ENCODE measurements at places on chromosomes 3 and 15. TPM values are rescaled to one million over a fixed set of nuclear protein-coding genes. Genes with fewer than 3 reads are reported as not detected.

The THRB gene
- 12.7 TPM for total RNA-seq

The NAALADL2 gene
- 15.7 TPM for total RNA-seq

The SEMA6D gene
- total RNA-seq, result 95.5 TPM

The ZNF385D gene
- 3.3 TPM for total RNA-seq

The TMEM115 gene
- 66.6 TPM for total RNA-seq

The UMPS gene
- 23.1 TPM for total RNA-seq

The CDHR4 gene
- not detected for total RNA-seq

The SLC2A2 gene
- total RNA-seq, result 2.5 TPM

The RFTN1 gene
- 42.5 TPM for total RNA-seq

The FAM107A gene
- total RNA-seq, result 21.7 TPM

The ADAMTS17 gene
- total RNA-seq, result 9.6 TPM

The PRKCI gene
- 50.3 TPM for total RNA-seq

The ASB14 gene
- not detected for total RNA-seq

The NMB gene
- not detected for total RNA-seq

DNA sequence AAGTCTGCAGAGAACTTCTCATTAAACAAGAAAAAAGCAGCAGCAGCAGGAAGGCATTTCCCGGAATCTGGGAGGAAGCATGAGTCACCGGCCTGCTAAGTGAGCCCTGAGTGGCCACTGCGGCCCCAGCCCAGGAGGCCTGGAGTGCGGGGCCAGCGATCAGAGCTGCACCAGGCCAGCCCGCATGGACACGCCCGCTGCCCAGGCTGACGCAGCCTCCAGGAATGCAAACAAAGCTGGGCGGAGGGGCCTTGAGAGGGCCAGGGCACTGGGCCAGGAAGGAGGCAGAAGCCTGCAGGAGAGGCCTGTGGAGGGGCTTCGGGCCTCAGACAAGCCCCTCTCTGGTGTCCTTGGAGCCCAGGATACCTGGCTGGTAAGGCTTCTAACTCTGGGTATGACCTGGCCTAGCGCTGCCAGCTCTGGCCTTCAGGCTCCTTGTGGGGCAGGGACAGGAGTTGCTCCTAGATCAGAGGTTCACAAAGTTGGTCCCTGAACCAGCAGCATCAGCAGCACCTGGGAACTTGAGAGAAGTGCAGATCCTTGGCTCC lies 101.2 kb downstream of the SMAD6 start:
- H3K4me1 ChIP-seq, result peaks cover 7% of the 10 kb centered on the region
- no peaks in the 10 kb centered on the region for H3K36me3 ChIP-seq
- DNase-seq, result peak; percentile 90

DNA sequence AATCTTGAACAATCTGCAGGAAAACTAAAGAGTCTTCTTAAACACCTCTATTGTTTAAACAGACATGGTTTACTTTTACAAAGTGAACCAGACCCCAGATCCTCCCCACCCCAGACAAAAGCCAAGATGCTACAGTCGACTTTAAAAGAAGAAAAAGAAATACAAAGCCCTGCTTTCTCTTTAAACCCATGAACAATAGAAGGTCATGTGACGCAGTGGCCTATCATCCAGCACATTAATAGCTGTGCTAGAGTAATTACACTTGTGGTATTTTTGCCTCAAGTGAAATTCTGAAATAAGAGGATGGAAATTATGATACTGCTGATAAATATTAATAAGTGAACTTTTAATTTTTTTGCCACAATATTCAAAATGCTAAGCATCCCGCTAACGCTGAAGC lies 613.4 kb downstream of the FOXP1 start:
- H3K27me3 ChIP-seq, result no peaks in the 10 kb centered on the region
- no peaks in the 10 kb centered on the region for H3K36me3 ChIP-seq
- DNase-seq, result no peak

DNA sequence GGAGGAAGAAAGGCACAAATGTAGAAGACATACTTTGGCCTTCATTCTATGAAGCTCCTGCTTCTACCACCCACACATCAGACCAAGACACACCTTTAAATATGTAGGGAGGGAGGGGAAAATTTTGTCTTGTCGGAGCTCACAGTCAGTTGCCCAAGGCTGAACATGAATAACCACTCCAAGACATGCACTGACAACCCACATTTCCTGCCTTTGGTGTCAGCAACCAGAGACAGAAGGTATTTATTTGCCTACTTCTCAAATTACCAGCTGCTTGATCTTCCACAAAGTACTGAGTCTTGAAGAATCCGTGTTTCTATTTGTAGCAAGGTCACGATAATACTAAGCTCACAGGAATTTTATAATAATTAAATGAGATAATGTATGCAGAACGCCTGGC lies 169.7 kb downstream of the KCNMB2 start:
- no peaks in the 10 kb centered on the region for H3K36me3 ChIP-seq
- no peaks in the 10 kb centered on the region for H3K4me1 ChIP-seq
- no peak for DNase-seq

- no peak overlapping the region for H3K27ac ChIP-seq
- no peaks in the 10 kb centered on the region for H3K4me1 ChIP-seq
- H3K27me3 ChIP-seq, result no peaks in the 10 kb centered on the region
- H3K36me3 ChIP-seq, result no peaks in the 10 kb centered on the region
- H3K4me3 ChIP-seq, result no peak overlapping the region
These were observed 111.4 kb downstream of the DLG1 start for GRCh38 chr3:197186887-197187588.

GRCh38 chr3:100063929-100064461 lies 50.3 kb downstream of the FILIP1L start:
- peak overlapping the region; percentile 64 for H3K27ac ChIP-seq
- no peaks in the 10 kb centered on the region for H3K27me3 ChIP-seq
- H3K4me3 ChIP-seq, result no peak overlapping the region
- no peaks in the 10 kb centered on the region for H3K36me3 ChIP-seq
- no peak for DNase-seq

DNA sequence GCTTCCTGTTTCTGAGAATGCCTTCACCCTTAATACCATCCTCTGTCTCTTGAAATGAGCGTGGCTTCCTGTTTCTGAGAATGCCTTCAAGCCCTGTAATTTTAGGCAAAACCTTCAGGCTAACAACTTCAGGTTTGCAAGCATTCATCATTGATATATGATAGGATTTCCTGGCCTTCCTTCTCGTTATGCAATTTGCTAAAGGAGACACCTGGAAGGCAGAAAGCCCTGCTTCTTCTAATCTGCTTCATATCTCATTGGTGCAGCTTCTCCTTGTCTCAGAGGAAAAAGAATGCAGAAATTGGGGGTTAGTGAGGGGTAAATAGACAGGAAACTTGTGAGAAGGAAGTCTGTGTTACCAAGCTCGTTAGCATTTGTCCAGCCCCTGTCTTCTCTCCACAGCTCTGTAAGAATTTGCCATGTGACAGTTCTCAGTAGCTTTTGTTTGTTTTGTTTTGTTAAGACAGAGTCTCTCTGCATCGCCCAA lies 7.3 kb downstream of the ARL6IP5 start:
- no peaks in the 10 kb centered on the region for H3K27me3 ChIP-seq
- peaks cover 6% of the 10 kb centered on the region for H3K36me3 ChIP-seq
- no peak for DNase-seq
- peak overlapping the region; percentile 23 for H3K4me3 ChIP-seq
- peaks cover 63% of the 10 kb centered on the region for H3K4me1 ChIP-seq

DNA sequence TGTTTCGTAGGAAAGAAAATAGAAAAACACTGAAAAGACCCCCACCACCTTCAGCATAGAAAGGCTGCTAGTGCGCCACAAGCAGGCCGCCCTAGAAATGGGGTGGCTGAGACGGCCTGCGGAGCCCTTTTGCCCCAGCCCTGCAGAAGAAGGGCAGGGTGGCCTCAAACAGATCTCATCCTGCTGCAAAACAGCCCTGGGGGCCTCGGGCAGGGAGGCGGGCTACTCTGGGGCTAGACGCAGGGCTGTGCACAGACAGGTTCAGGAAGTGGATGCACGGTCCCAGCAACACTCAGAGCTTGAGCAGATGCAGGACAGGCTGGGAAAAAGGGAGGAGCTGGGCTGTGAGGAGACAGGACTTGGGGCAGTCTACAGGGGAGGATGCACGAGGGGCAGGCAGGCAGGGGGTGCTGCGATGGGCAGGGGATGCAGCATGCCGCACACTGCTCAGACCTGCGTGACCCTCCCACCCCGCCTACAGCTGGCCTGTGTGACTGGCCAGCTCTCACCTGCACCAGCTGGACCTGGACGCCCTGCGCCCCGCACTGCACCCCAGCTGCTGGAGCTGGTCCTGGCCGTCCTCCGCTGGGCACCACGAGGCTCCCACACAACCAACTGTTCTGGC lies 34.3 kb downstream of the ZXDC start:
- DNase-seq, result no peak
- no peak overlapping the region for H3K27ac ChIP-seq
- H3K27me3 ChIP-seq, result no peaks in the 10 kb centered on the region
- H3K4me3 ChIP-seq, result no peak overlapping the region
- no peaks in the 10 kb centered on the region for H3K36me3 ChIP-seq
- no peaks in the 10 kb centered on the region for H3K4me1 ChIP-seq

GRCh38 chr3:16801223-16801622 lies 83.5 kb upstream of the PLCL2 start:
- no peaks in the 10 kb centered on the region for H3K27me3 ChIP-seq
- H3K4me1 ChIP-seq, result peaks cover 9% of the 10 kb centered on the region
- no peak overlapping the region for H3K4me3 ChIP-seq
- H3K27ac ChIP-seq, result no peak overlapping the region

DNA sequence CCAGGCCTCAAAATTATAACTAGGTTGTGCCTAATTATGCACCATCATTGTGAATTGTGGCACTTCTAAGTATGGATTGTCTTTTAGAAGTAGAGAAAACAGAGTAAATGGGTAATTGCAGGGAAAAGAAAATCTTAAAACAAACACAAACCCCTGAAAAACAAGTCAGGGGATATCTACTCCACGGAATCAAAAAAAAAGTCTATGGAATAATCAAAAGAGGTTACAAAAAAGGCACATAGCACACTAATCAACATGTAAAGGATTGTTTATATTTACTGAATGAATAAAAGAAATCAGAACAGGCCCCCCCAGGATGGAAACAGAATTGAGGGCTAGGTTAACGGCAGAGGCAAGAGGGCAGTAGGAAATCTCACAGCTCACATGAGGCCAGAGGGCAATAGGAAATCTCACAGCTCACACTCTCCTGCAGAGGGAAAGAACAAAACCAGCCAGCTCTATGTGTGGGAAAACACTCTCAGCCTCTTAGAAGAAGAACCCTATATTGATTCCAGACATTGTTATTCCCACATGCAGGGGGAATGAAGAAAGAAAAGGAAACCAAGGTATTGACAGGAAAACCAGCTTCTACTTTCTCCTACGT lies 72.7 kb upstream of the FNDC3B start:
- H3K36me3 ChIP-seq, result no peaks in the 10 kb centered on the region
- H3K4me3 ChIP-seq, result no peak overlapping the region
- no peaks in the 10 kb centered on the region for H3K27me3 ChIP-seq
- H3K4me1 ChIP-seq, result no peaks in the 10 kb centered on the region
- DNase-seq, result no peak

DNA sequence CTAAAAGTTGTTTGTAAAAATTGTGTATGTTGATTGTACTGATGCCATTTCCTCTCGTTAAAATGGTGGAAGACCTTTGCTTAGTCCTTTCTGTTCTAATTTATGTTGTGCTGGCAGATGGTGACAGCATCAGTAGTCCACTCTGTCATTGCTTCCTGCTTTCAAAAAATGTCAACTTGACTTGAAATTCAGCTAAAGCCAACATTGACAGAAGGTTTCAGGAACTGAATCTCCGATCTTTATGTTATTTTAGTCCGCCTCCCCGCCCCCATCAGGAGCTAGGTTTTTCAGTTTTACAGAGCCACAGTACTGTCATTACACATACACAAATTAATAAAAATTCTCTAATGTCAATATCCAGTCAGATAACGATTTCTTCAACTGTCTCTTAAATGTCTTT lies 1.5 kb downstream of the CEP63 start:
- H3K36me3 ChIP-seq, result no peaks in the 10 kb centered on the region
- no peaks in the 10 kb centered on the region for H3K27me3 ChIP-seq
- no peak overlapping the region for H3K4me3 ChIP-seq
- H3K4me1 ChIP-seq, result no peaks in the 10 kb centered on the region
- H3K27ac ChIP-seq, result peak overlapping the region; percentile 0

DNA sequence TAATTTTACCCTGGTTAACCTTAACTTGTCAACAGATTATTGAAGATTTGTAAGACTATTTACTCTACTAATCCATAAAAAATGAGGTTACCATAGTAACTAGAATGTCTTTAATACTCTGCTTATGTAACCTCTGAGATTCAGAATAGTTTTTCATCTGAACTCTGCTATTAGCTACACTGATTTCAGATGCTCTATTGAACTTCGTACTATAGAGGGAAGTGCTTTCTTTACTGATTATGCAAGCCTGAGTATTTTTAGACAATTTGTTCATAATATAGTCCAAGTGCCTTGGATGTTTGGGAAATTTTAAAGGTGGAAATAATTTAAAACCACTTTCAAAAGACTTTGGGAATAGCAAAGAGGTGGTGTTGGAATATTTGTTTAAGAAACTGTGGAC lies 107.9 kb upstream of the GBE1 start:
- no peak overlapping the region for H3K27ac ChIP-seq
- no peaks in the 10 kb centered on the region for H3K36me3 ChIP-seq
- no peaks in the 10 kb centered on the region for H3K27me3 ChIP-seq
- no peak for DNase-seq
- no peaks in the 10 kb centered on the region for H3K4me1 ChIP-seq

DNA sequence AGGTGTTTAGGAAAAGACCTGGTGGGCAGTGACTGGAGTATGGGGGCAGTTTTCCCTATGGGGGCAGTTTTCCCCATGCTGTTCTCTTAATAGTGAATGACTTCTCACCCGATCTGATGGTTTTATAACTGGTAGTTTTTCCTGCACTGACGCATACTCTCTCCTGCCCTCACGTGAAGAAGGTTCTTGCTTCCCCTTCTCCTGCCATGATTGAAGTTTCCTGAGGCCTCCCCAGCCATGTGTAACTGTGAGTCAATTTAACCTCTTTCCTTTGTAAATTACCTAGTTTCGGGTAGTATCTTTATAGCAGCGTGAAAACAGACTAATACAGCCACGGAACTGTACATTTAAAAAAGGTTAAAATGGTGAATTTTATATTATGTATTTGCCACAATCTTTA lies 25.0 kb upstream of the CHRNB4 start:
- DNase-seq, result no peak

Data from Peyer's patch (tissue), 4 donors.